Left lung (tissue), 14 donors: ENCODE measurements at places on chromosomes 13 and 19. TPM values are rescaled to one million over a fixed set of nuclear protein-coding genes. Genes with fewer than 3 reads are reported as not detected.

GRCh38 chr13:95260031-95260525 lies 41.2 kb downstream of the ABCC4 start:
- no peak for DNase-seq
- H3K27ac ChIP-seq, result no peak overlapping the region
- H3K4me3 ChIP-seq, result no peak overlapping the region

The ZNF283 gene
- 8.1 TPM for total RNA-seq

GRCh38 chr19:4914736-4915501 lies 5.6 kb downstream of the UHRF1 start:
- no peaks in the 10 kb centered on the region for H3K36me3 ChIP-seq
- peaks cover 9% of the 10 kb centered on the region for H3K4me1 ChIP-seq
- peak overlapping the region; percentile 88 for H3K27ac ChIP-seq
- H3K4me3 ChIP-seq, result no peak overlapping the region

DNA sequence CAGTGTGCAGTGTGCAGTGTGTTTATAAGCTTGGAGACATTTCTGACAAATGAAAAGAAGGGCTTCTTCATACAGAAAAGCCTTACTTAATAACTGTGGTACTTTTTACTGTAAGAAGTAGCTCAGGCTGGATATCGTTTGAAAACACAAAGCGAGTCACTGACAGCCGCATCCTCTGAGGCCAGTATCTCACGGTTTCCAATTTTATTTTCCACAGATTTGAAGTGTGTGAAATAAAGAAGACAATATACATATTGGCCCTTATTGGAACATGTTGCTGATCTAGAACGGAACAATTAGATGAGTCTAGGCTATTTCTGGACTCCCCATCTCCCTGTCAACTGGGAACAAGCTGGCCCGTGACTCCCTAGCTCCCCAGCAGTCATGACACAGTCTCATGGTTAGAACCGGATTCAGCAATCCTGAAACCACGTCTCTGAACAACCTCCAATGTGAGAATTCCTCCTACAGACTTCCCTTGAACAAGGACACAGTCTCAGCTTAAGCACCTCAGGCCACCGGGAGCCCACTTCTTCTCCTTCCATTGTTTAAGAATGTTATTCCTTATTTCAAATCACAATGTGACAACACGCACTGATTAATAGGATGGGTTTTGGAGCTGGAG lies 484.5 kb downstream of the COG6 start:
- H3K36me3 ChIP-seq, result no peaks in the 10 kb centered on the region
- no peak overlapping the region for H3K27ac ChIP-seq
- no peak overlapping the region for H3K4me3 ChIP-seq
- no peak for DNase-seq
- H3K4me1 ChIP-seq, result no peaks in the 10 kb centered on the region
- H3K27me3 ChIP-seq, result no peaks in the 10 kb centered on the region

- H3K4me1 ChIP-seq, result no peaks in the 10 kb centered on the region
- no peak overlapping the region for H3K4me3 ChIP-seq
- H3K36me3 ChIP-seq, result no peaks in the 10 kb centered on the region
Observed at GRCh38 chr13:45361596-45362206, 20.7 kb upstream of the TPT1 start.

DNA sequence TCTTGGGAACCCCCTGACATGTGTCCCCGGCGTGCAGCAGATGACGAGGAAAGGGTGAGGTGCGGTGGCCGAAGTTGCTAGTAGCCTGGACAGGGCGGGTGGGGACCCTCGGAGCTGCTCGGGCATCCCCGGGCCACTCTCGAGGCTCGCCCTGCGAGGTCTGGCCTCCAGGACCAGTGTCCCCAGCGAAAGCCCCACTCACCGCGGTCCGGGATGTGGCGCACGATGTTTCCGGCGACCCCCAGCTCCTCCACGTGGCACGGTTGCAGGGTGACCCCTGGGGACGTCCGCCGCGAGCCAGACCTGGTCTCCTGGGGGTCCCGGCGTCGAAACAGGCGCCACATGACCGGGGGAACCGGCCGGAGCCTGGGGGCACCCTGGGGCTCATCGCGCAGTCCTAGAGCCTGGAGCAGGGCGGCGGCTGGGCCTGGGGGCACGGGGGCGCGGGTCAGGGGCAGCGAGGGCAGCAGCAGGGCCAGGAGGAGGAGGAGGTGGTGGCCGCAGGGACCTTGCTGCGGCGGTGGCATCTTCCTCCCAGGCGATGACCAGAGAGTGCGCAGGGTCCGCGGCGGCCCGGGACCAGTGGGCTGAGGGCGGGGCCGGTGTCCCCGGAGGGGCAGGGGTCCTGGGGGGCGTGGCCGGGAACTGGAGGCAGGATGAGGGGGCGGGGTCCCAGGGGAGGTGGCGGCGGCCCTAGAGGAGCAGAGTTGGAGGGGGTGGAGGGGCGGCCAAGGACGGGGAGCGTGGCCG lies 26.0 kb downstream of the CERS1 start:
- H3K4me3 ChIP-seq, result no peak overlapping the region
- no peaks in the 10 kb centered on the region for H3K27me3 ChIP-seq
- H3K27ac ChIP-seq, result no peak overlapping the region

DNA sequence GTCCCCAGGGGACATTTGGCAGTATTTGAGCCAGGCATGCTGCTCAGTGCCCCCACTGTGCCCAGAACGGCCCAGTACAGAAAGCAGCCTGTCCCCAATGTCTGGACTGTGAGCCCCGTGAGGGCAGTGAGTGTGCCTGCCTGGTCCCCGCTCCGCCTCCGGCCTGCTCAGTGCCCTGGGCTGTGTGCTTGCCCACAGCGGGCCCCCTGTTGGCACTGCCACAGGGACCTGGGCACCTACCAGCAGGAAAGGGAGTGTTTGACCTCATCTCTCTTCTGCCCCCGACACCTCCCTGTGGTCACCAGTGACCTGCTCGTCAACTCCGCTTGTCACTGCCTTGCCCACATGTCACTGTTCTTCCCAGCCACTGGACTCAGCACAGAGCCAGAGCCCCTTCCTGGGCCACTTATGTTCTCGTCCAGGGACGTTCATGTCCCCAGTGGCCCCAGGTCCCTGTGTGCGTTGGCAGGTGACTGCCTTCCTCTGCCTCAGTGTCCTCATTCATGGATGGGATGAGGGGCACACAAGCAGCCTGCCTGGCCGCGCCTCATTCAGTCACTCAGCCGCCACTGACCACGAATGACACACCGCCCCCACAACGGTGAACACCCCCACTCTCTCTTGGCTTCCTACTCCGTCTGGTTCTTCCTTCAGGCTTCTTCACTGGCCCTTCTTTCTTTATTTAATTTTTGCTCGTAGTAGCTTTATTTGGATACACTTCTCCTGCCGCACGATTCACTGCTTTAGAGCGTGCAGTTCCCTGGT lies 2.8 kb downstream of the FZR1 start:
- no peak overlapping the region for H3K27ac ChIP-seq
- H3K27me3 ChIP-seq, result no peaks in the 10 kb centered on the region
- H3K4me1 ChIP-seq, result peaks cover 5% of the 10 kb centered on the region
- H3K36me3 ChIP-seq, result peaks cover 25% of the 10 kb centered on the region
- H3K4me3 ChIP-seq, result no peak overlapping the region

The CCNE1 gene
- total RNA-seq, result 4.2 TPM

GRCh38 chr19:30593356-30593755 lies 221.2 kb downstream of the ZNF536 start:
- H3K27ac ChIP-seq, result no peak overlapping the region
- H3K4me3 ChIP-seq, result no peak overlapping the region
- H3K27me3 ChIP-seq, result no peaks in the 10 kb centered on the region

DNA sequence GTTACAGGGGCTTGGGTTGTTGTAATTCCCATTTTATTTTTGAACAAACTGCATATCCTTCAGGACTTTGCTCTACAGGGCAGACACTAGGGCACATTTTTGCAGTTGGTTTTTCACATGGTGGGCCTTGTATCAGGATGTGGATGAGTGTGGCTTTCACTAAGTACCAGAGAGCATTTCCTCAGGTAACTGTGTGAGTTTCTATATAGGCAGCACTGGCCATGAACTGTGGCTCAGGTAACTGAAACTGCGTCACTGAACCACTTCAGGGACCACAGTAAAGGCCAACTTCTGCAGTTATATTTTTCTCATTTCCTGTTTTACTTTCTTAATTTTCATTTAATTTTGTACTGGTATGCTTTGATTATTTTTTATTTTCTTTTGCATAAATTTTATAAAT lies 166.5 kb downstream of the ZNF486 start:
- H3K4me1 ChIP-seq, result no peaks in the 10 kb centered on the region
- no peak for DNase-seq
- H3K4me3 ChIP-seq, result no peak overlapping the region
- H3K27ac ChIP-seq, result no peak overlapping the region
- H3K36me3 ChIP-seq, result no peaks in the 10 kb centered on the region
- H3K27me3 ChIP-seq, result no peaks in the 10 kb centered on the region

The ZSCAN22 gene
- total RNA-seq, result 3.4 TPM

- H3K4me1 ChIP-seq, result no peaks in the 10 kb centered on the region
- DNase-seq, result no peak
Observed at GRCh38 chr19:31940396-31940795, 405.0 kb upstream of the ZNF507 start.

The PGLYRP1 gene
- 0.38 TPM for total RNA-seq

DNA sequence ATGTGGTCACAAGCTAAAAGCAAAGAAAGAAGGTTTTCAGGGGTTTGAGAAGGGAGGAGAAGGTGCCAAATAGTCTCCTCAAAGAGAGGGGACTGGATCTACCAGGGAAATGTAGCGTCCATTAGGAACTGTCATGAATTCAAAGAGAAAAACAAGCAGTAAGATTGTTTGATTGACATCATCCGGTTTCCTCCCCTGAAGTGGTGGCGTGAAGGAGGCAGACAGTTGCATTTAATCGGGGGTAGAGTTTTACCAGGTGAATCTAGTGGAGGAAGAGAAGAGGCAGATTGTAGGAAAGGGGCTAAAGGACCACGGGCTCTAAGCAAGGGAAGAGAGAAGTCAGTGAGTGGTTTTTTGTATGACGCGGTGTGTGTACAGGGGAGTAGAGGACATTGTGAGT lies 13.0 kb upstream of the CYSLTR2 start:
- no peak overlapping the region for H3K27ac ChIP-seq
- H3K27me3 ChIP-seq, result no peaks in the 10 kb centered on the region
- H3K4me3 ChIP-seq, result no peak overlapping the region
- H3K36me3 ChIP-seq, result no peaks in the 10 kb centered on the region
- H3K4me1 ChIP-seq, result no peaks in the 10 kb centered on the region

The PSPN gene
- total RNA-seq, result 1.9 TPM

- H3K4me3 ChIP-seq, result no peak overlapping the region
- peaks cover 28% of the 10 kb centered on the region for H3K4me1 ChIP-seq
- H3K27ac ChIP-seq, result no peak overlapping the region
- no peaks in the 10 kb centered on the region for H3K27me3 ChIP-seq
Observed at GRCh38 chr13:27635266-27635665, 13.6 kb downstream of the POLR1D start.
